Esophagus squamous epithelium (tissue), 5 donors: ENCODE measurements at places on chromosomes 5 and 9. TPM values are rescaled to one million over a fixed set of nuclear protein-coding genes. Genes with fewer than 3 reads are reported as not detected.

GRCh38 chr9:119959846-119960545 lies 590.8 kb upstream of the BRINP1 start:
- DNase-seq, result no peak

DNA sequence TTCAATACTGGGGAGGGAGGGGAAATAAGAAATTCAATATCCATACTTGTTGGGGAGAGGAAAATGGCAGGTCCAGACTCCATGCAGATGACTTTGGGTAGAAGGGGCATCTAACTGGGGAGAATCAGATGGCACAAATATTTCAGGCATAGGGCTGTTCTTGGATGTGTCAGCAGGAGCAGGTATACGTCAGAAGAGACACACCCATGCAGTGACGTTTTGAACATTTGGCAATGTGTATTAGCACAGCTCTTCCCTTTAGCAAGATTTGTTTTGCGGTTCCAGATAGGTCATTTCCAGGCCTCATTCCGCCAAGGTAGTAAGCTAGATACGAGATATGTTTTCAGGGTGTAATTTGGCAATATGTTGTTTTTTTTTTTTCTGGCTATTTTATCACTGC lies 187.2 kb upstream of the CDH10 start:
- no peak for DNase-seq

DNA sequence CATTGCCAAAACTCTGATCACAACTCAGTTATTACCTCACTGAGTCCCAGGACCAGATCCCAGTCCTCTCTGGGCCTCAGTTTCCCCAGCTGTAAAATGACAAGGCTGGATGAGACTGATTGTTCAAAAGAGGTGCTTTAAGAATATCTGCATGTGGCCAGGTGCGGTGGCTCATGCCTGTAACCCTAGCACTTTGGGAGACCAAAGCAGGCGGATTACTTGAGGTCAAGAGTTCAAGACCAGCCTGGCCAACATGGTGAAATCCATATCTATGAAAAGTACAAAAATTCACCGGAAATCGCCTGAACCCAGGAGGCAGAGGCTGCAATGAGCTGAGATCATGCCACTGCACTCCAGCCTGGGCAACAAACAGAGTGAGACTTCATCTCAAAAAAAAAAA lies 8.3 kb downstream of the ATOX1 start:
- DNase-seq, result no peak

DNA sequence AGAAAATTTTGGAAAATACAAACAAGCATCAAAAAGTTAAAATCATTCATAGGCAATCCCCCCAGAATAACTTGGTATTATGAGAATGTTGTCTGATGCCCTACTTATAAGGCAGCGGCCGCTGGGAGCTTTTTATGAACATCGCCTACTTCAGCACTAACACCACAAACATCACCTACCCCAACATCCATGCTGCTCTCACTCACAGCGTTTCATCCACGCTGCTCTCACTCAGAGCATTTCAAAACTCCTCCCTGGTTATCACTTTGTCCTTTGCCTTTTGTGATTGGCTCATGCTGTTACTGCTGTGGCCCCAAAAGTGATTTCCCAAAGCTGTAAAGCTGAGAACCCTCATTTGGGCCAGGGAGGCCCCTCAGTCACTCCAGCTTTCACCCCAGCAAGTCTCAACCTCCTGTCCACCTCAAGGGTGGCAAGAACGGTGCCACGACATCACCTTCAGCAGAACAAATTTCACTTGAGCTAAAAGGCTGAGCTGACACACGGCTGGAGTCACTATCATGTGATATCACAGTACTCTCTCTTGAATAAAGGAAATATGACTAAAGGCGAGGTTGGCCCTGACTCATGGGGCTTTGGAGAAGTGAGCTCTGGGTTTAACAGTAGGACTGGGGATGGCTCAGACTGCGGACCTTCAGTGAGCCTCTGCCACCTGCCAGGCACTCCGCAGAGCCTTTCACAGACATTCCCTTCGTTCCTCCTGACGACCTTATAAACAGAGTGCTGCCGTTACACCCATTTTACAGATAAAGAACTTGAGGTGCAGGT lies 25.2 kb downstream of the SHC3 start:
- no peak for DNase-seq

DNA sequence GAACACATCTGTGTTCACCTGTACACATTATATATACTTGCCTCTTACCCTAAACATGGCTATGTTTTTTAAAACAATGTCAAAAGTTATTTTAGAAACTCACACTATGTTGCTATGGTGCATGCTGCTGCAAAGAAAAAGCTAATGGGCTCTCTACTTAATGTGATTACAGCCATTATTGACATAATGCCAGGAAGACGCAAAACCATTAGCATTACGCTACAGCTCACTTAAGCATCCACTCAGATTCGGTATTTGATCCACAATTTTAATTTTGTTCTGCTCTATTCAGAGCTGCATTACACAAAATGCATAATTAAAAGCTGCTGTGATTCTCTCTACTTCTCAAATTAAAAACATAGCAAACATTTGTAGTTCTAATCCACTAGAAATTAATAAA lies 395.2 kb downstream of the BNC2 start:
- DNase-seq, result no peak

DNA sequence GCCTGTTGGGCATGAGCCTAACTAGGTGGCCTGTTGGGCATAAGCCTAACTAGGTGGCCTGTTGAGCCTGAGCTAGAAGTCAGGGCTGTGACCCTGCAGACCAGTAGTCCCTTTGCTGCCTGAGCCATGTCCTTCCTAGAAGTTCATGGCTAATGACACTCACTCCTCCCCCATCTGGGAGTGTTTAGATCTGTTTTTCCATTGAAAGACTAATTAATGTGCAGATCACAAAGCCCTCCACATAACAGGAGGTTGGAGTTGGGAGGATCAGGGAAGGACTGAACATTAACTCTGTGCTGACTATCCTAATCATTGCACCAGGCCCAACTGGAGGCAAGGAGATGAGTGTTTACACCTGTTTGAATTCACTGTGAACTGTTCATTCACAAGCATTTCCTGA lies 27.6 kb downstream of the SLC25A48 start:
- DNase-seq, result no peak

- DNase-seq, result no peak
Observed at GRCh38 chr5:66881480-66882161, 285.4 kb downstream of the MAST4 start.

DNA sequence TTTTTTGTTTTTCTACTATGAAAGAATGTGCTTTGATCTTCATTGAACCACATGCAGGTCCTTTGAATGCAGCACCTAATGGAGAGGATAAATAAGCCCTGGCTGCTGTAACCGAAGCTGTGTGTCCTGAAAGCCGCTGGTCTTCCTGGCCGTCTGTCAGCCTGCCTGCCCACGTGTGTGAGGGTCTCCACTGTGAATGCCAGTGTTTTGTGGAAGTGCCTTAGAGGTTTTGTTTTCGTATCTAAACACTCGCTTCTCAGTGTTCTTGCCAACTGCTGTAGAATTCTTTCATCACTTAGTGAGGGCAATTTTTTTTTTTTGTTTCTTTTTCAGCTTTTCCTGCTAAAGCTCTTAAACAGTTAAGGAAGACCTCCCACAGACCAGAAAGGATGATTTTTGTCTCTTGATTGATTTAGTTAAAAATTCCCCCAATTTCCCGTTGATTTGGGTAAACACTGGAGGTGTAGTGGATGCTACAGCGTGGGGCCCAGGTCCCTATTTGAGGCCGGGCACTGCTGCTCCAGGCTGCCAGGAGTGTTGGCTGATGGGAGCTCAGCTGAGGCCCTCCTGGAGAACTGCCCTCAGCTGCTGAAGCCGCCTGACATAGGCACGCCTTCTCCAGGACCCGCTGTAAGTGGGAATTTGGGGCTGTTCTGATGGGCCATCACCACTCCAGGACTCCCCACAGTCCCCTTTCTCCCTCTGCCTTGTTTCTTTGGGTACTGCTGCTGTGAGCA lies 29.2 kb upstream of the PTCH1 start:
- no peak for DNase-seq

DNA sequence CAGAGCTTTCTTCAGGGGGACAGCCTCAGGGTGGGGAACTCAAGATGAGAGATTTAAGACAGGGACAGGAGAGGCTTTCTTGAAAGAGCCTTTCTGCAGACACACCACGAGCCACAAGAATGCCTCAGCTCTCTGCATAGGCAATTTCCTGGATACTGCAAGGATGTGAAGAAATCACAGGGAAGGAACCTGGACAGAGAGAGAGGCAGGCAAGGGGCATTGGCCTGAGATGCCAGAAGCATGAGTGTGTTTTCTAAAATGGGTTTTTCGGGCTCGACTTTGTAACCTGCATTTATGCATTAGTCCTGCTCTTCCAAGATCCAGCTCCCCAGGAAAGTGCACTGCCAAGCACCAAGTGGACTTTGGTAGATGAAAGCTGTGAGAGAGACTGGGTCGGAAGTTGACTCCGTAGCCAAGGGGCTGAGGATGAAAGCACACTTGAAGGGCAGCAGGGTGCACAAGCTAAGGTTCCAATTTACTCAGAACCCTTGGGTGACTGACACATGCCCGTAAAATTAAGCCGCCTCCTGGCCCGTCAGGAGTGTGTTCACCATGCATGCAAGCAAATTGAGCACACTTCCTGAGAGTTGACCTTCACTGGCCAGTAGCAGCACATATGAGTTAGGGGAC lies 90.9 kb downstream of the CFAP90 start:
- DNase-seq, result no peak

GRCh38 chr5:72438141-72438540 lies 69.1 kb downstream of the ZNF366 start:
- no peak for DNase-seq

- DNase-seq, result no peak
Observed at GRCh38 chr9:78132701-78133058, 101.1 kb upstream of the GNAQ start.

GRCh38 chr9:126763130-126763764 lies 41.6 kb upstream of the ZBTB43 start:
- no peak for DNase-seq

GRCh38 chr5:122690266-122690665 lies 84.6 kb upstream of the SNX2 start:
- DNase-seq, result no peak

Gene LVRN
- not detected for total RNA-seq

Gene SPATA31A3
- total RNA-seq, result not detected

Gene SVEP1
- total RNA-seq, result 2.0 TPM

Gene PPIP5K2
- total RNA-seq, result 36.2 TPM

Gene SHC3
- 9.3 TPM for total RNA-seq

Gene SPATA31E1
- total RNA-seq, result not detected
